ENCODE measurements at places on chromosomes 13 and 19.

DNA sequence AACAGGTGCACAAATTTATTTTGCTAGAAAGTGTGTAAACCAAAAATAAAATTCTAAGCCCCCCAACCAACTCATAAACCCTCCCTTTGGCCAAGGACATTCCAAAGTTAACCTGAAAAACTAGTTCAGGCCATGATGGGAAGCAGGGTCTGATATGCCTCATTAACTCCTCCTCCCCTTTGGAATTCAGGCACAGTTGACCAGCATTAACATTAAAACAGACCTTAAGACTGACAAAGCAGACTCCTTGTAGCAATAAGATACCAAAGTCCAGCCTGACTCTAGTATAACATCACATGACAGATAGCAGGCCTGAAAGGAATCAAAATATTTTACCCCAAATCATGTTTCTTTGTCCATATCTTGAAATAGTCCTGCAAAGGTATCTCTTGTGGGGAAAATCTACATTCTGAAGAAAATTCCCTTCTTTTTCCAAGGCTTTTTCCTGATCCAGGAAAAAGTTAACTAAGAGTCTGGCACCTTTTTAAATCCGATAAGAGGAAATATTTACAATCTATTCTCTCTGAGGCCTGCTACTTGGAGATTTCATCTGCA lies 19.7 kb downstream of the NEK5 start:
- no peak for DNase-seq

DNA sequence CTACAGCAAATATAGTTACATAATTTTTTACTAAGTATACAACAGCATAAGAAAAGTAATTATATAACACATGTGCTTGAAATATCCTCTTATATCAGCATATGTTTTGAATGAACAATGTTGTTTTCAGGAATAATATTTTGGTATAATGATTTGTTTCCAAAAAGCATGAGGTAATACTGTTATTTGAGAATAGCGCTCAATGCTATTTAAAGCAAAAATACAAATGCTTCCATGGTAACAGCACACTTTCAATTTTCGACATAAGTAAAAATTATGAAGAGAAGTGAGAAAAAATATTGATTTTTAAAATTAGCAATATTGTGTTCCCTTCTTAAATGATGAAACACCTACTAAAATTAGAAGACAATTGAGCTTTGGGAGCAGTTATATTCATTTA lies 715.9 kb upstream of the ATXN8OS start:
- DNase-seq = no peak

DNA sequence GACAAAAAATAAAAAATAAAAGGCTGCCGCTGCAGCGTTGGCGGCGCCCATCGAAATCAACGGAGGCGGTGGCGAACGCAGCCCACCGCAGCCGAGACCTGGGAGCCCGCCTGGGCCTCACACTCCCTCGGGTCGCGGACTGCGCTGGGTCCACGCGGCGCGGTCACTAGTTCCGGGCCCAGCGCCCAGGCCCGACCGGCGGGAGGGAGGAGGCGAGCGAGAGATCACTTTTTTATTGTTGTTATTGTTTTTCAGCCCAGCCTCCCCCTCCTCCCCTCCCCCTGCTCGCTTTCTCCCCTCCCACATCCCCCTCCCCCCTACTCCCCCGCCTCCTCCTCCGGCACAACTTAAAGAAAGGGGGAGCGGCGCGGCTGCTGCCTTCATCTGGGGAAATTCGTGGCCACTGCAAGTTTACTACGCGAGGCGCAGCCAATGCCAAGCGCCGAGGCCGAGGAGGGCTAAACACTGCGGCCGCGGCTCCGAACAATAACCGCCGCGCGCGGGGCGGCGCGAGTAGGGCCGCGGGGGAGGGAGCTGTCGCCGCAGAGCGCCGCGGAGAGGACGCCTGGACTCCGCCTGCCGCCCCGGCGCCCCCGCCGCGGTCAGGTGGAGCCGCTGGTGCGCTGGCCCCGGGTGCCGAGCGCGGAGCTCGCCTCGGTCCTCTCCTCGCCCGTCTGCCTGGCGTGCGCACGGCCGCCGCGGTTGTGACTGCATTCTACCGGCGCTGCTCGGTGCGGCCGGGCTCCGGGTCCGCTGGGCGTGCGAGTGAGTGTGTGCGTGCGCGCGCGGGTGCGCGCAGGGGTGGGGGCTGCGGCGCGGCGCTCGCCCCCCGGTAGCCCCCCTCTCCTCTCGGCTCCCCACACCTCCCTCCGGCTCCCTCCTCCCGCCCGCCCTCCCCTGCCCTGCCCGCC lies 505 bp upstream of the ZIC2 start:
- no peak for DNase-seq

- DNase-seq = no peak
Observed at GRCh38 chr19:14943601-14944000, 2.3 kb downstream of the OR7C2 start.

DNA sequence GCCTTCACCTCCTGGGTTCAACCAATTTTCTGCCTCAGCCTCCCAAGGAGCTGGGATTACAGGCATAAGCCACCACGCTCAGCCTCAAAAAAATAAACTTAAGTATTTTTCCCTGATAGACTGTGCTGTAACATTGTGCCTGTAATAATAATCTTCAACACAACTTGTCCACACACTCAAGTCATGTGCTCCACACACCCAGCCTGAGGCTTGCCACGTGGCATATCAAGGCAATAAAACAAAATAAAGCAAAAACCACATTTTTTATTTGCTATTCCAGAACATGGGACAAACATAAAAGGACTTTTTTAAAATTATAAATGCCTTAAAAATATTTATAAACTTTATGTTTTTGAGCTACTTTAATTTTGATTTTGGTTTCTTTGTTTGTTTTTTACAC lies 115.8 kb downstream of the NALCN start:
- no peak for DNase-seq

DNA sequence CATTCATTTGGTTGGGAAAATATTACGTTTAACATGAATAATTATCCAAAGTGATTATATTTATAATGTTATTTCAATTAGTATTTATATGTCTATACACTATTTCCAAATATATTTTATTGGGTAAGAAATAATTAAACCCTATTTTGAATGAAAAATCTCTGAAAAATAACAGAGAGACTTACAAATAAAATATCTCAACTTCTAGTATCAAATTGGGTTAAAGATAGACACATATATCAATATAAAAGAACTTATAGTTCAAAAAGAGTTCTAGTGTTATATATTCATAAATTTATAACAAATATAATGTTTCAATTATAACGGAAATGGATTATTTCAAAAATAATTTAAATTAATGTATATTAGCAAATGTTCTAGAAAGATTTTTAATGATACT lies 482.6 kb upstream of the PCDH20 start:
- no peak for DNase-seq
